GM13977 (cell line): ENCODE measurements at places on chromosomes 5 and 9.

GRCh38 chr5:176317534-176318374, 43.8 kb downstream of the KIAA1191 start:
- no peak for DNase-seq

- DNase-seq = no peak
Observed at GRCh38 chr5:132044207-132044606, 16.2 kb upstream of the IL3 start.

- no peak for DNase-seq
Observed at GRCh38 chr9:101375546-101375945, 9.3 kb downstream of the BAAT start.

DNA sequence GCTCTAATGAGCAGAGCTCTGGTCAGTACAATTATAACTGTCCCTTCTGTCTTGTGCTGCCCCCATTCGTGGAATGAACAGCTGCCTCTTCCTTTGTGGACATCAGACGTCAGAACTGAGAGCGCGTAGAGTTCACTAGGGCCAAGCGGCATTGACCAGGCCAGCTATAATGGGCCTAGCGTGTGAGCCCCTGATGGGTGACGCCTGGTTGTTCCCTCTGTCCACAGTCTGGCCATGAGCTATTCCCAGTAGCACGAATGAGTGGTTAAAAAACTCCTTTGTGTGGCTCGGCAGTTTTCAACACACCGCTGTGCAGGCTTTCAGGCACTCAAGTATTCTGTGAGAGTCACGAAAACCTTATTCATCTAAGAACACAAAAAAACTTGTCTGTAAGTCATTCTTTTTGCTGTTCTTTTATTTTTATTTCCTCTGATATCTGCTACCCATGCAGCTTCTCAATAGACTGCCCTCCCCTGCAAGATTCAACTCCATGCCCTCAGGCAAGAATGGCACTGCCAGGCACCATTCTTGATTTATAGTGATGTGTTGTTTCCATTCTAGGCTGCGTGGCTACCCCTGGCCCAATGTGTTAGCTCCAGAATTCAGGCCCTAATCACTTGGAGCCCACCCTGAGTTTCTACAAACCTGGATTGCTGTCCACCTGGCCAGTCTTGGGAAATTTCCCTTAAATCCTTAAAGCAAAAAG, 52.5 kb downstream of the ANKDD1B start:
- no peak for DNase-seq

DNA sequence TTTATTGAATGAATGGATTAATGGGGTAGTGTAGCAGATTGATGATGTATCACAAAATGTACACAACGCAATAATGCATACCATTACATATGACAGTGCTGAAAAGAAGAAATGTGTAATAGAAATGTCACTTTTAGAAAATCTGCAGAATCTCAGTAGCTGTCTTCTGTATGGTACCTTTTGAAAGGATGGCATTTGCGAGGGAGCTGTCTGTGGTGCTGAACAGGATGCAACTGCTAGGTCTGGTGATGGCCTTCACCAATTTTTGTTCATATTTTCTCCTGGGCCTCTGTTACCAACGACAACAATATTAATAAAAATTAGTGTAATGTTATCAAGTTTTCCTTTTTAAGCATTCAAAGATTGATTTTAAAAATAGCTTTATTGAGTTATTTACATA, 36.2 kb upstream of the OTULIN start:
- peak; percentile 36 for DNase-seq

- DNase-seq = no peak
Observed at GRCh38 chr9:137691646-137692351, 73.0 kb downstream of the EHMT1 start.

DNA sequence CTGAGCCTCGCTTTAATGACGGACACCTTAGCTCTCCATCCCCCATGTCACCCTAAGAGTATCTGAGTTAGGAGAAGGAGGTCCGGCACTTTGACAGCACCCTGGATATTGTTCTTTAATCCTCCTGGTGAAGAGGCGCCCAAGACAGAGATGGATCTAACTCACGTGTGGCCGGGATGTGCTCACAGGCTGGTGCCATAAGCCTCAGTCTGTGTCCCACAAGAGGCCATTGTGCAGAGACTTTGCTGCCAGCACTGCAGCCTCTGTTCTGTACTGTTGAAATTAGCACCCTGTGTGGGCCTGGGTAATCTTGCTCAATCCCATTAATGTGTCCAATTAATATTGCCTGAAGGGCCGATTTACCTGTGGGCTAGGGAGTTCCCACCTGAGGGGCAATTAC, 37.7 kb downstream of the NXNL2 start:
- no peak for DNase-seq

DNA sequence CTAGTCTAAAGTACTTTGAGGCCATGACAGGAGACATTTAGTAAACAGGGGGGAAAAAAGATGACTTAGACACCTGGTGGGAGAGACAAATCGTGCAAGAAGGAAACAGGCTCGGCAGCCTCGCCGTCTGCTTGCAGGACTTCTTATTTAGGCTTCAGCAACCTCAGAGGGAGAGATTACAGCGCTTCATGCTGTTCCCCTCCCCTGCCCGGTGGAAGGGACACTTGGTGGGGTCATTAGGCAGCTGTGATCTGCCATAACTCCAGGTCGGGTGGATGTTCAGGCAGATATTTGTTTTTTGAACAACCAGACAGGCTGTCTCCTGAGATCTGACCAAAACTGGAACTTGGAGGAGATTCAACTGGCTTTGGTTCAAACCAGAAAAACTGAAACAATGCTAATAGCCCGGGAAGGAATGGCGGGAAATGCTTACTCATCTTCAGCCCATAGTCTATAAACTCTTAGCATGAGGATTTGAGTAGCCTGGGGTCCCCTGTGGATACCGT, 38.1 kb upstream of the CD180 start:
- no peak for DNase-seq

DNA sequence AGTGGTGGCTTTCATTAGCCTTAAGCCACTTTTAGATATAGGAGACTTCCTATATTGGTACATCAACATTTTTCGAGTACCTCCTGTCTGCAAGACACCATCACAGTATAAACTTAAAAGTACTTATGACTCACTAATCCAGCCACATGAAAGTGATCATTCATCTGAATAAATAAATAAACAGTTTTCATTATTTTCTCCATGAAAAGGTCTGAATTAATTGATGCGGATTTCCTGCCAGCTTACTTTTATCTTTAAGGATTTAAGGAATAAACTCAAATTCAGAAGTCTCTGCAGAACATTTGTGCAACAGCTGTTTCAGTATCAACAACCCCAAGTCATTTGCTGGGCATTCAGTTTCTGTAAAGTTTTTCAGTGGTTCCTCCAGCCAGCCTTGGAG, 4.0 kb downstream of the SAP30L start:
- no peak for DNase-seq

- DNase-seq = no peak
Observed at GRCh38 chr9:130453487-130453886, 8.7 kb downstream of the ASS1 start.

DNA sequence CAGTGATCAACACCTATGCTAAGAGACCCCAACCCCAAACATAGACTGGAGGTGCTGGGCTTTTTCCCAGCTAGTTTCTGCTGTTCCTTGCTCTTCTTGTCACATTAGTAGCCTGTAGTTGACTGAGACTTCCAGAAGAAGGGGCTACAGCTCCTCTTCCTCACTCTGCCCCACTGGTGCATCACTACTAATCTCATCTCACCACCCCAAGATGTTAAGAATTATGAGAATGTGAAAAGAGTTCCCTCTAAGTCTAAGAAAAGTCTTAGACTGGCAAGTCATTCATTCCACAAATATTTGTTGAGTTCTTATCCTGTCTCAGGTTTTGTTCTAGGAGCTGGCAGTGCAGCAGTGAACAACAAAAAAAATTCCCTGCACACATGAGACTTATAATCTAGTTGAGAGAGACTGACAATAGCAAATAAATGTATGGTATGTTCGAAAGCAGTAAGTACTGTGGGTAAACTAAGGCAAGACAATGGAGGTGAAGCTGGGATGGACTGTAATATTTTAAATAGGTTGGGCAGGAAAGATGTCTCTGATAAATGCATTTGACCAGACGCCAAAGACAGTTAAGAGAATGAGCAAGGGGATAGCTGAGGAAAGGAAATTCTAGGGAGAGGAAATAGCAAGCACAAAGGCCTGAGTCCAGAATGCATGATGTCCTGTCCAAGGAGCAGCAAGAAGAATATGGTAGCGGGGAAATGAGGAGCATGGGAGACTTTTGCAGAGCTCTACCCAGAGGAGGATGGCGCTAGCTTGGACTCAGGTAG, 92.3 kb downstream of the PTCD2 start:
- no peak for DNase-seq

DNA sequence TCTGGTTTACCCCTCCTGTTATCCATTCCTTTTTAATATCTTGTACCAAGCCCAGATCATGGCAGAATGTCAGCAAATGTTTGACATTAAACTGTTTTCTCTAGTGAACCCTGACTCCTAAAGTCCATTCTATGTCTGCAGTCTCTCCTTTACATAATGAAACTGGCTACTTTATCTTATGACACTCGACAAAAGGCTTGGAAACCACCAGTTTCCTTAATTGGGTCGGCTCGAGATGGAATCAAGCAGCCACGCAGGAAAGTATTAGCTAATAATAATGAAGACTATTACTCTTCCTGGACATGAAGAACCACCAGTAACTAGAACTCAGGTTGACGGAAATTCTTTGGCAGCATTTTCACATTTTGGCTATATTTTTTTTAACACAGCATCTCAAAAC, 17.5 kb downstream of the DAP start:
- no peak for DNase-seq

GRCh38 chr5:167242701-167243100, 1048.7 kb upstream of the WWC1 start:
- DNase-seq = no peak

DNA sequence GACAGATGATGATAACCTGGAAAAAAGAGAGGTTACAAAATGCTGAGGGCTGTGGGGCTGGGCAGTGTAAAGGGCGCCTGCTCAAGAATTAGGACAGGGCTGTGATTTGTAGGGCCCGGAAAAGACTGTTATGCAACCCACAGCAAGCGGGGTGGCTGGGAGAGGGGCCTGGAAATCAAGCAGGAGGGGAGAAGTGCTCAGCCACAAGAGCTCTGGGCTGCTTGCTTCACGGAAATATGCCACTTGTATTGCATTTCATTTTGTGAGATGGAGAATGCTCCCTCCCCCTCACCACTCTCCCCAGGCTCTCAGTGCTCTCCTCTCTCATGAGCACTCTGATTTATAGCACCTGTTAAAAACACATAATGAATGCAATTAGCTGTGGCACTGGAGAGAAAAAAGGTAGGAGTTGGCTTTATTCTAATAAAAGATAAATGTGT, 8.4 kb upstream of the HAND1 start:
- DNase-seq = no peak

GRCh38 chr5:37812365-37812764, 27.5 kb downstream of the GDNF start:
- no peak for DNase-seq
